Peyer's patch (tissue), 4 donors: ENCODE measurements at places on chromosomes 2 and 18.
A peak's percentile ranks its signal among the peaks of the same experiment; 100 is the strongest.

DNA sequence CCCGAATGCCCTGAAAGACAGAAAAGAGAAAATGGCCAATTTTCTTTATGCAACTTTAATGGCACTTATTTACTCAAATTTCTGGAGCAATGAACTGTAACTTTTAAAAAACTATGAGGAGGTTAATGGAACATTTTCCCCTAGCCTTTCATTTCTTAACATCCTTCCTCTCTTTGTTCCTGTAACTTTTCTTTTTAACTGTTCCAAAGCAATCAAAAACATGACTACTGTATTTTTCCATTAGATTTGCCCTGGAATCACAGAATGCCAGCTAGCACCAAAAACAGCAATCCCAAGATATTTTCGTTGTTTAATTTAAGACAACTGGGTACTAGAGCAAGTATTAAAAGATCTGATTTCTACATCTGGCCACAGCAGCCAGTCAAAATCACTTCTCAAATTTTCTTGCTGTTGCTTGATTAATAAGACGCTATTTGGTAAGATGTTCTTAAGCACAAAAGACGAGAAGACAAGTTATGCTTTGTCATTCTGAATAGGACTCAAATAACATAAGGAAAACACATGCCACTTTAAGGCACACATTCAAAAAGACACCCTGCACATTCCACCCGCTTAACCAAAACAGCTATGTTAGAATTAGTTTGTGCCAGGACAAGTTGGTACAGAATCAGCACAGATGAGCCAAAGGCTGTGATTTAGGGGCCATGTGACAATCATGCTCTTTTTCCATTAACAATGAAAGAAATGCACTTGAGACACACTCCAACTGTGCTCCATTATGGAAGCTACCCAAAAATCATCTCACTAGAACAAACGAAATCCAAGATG, 3.6 kb downstream of the STARD7 start:
- H3K27ac ChIP-seq: peak overlapping the region; percentile 68
- H3K36me3 ChIP-seq: no peaks in the 10 kb centered on the region
- H3K27me3 ChIP-seq: no peaks in the 10 kb centered on the region
- DNase-seq: no peak

DNA sequence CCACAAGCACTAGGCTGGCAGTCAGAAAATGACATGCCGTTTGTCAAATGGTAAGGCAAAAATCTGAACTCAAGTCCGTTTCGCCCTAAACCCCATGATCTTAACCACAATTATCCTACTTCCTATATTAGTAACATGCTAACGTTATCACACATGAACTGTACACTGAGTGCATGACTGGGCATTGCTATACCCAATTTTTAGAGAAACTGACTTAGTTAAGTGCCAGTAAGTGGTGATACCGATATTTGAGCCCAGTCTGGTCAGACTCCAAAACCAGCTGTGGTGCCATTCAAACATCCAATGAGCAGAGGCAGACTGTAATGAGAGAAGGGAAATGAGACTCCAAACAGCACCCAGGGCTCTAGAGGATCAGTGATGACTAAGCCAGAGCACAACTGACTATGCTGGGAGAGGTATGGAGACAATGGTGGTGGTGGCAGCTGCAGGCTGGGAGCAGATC, 311.7 kb upstream of the PKDCC start:
- H3K4me3 ChIP-seq: no peak overlapping the region
- no peaks in the 10 kb centered on the region for H3K27me3 ChIP-seq
- no peak overlapping the region for H3K27ac ChIP-seq
- no peaks in the 10 kb centered on the region for H3K4me1 ChIP-seq
- DNase-seq: no peak

DNA sequence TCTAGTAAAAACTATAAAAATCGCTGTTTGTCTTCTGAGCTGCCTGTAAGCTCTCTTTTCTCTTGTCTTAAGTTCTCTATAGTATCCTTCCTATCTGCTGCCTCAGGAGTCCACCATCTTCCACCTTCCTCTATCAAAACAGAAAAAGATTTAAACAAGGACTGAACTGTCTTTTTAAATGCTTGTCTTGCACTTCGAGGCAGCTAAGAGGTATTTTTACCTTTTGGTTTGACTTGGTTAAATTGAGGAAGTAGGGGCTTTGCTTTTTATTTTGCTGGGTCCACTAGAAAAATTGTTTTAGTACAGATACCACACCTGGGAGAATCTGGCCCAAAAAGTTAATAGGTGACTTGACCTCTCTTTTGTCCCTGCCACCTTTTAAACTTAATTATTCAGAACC, 12.2 kb downstream of the SESTD1 start:
- H3K36me3 ChIP-seq: no peaks in the 10 kb centered on the region
- H3K4me3 ChIP-seq: no peak overlapping the region
- no peaks in the 10 kb centered on the region for H3K4me1 ChIP-seq
- DNase-seq: no peak

GRCh38 chr2:74572178-74572925, 17.8 kb downstream of the DOK1 start:
- H3K4me3 ChIP-seq: no peak overlapping the region
- no peaks in the 10 kb centered on the region for H3K4me1 ChIP-seq
- DNase-seq: no peak
- H3K27me3 ChIP-seq: no peaks in the 10 kb centered on the region
- no peak overlapping the region for H3K27ac ChIP-seq

- H3K4me3 ChIP-seq: no peak overlapping the region
- no peaks in the 10 kb centered on the region for H3K36me3 ChIP-seq
- H3K4me1 ChIP-seq: no peaks in the 10 kb centered on the region
- no peak overlapping the region for H3K27ac ChIP-seq
- H3K27me3 ChIP-seq: no peaks in the 10 kb centered on the region
- no peak for DNase-seq
These were observed 221.4 kb upstream of the TFPI start for GRCh38 chr2:187775651-187776050.

DNA sequence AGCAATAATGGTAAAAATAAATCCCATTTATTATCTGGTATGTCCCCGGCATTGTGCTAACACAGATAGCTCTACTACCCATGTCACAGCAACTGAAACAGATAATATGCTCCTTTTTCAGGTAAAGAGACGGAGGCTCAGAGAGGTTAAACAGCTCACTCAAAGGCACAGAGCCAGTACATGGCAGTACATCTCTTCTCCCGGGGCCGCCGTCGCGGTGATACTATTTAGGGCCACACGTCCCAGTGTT, 693 bp upstream of the PDK1 start:
- peaks cover 8% of the 10 kb centered on the region for H3K4me1 ChIP-seq
- no peaks in the 10 kb centered on the region for H3K27me3 ChIP-seq
- peak overlapping the region; percentile 86 for H3K27ac ChIP-seq
- H3K4me3 ChIP-seq: peak overlapping the region; percentile 91
- H3K36me3 ChIP-seq: no peaks in the 10 kb centered on the region

- no peak overlapping the region for H3K4me3 ChIP-seq
- peaks cover 4% of the 10 kb centered on the region for H3K4me1 ChIP-seq
- no peak overlapping the region for H3K27ac ChIP-seq
- no peaks in the 10 kb centered on the region for H3K27me3 ChIP-seq
- no peaks in the 10 kb centered on the region for H3K36me3 ChIP-seq
These were observed 199.1 kb downstream of the GLI2 start for GRCh38 chr2:120934574-120935338.

DNA sequence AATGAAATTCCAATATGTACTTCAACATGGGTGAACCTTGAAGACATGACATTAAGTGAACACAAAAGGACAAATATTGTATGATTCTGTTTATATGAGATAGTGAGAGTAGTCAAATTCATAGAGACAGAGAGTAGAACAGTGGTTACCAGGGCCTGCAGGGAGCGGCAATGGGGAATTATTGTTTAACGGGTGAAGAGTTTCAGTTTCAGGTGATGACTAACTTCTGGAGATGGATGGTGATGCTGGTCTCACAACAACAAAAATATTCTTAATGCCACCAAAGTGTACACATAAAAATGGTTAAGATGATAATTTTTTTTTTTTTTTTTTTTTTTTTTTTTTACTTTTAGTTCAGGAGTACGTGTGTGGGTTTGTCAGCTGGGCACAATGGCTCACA, 109.4 kb upstream of the TMEM200C start:
- H3K27ac ChIP-seq: no peak overlapping the region
- H3K36me3 ChIP-seq: no peaks in the 10 kb centered on the region
- no peak for DNase-seq
- H3K4me1 ChIP-seq: no peaks in the 10 kb centered on the region

DNA sequence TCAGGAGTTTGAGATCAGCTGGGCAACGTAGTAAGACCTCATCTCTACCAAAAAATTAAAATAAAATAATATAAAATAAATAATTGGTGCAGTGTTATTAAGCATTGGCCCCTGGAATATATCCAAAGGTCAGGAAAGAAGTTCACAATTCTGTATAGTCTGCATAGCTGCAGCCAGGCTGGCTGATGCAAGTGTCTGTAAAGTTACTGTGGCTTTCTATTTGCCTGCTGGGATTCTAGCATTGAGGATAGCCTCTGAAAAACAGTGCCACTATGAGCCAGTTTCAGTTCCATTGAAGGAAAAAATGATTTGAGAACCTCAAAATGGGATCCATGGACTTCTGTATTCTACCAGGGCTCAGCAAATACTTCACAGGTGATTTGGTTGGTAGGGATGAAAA, 208.6 kb downstream of the PARD3B start:
- H3K27ac ChIP-seq: no peak overlapping the region
- H3K4me1 ChIP-seq: no peaks in the 10 kb centered on the region
- no peak for DNase-seq

DNA sequence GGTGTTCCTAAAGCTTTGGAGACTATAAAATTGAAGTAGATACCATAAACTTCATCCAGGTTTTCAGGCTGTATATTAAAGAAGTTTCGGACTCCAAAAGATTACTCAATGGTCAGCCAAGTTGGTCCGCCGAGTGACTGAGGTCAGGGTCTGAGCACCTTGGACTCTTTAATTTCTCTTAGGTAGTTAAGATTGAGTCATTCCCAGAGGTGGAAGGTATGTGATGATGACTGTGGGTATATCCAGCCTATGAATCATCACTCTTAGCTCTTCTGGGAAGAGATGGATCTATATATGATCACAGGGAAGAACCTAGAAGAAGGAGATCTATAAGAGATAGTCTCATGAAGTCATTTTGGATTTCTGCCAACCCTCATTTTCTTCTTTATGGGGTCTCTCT, 3.3 kb downstream of the ITGA6 start:
- no peaks in the 10 kb centered on the region for H3K27me3 ChIP-seq
- H3K27ac ChIP-seq: peak overlapping the region; percentile 91
- no peak for DNase-seq
- no peaks in the 10 kb centered on the region for H3K36me3 ChIP-seq
- peaks cover 37% of the 10 kb centered on the region for H3K4me1 ChIP-seq

GRCh38 chr2:175030380-175031271, 25.4 kb upstream of the CHN1 start:
- H3K4me1 ChIP-seq: no peaks in the 10 kb centered on the region
- no peak for DNase-seq
- H3K36me3 ChIP-seq: no peaks in the 10 kb centered on the region
- no peaks in the 10 kb centered on the region for H3K27me3 ChIP-seq
- H3K27ac ChIP-seq: no peak overlapping the region

DNA sequence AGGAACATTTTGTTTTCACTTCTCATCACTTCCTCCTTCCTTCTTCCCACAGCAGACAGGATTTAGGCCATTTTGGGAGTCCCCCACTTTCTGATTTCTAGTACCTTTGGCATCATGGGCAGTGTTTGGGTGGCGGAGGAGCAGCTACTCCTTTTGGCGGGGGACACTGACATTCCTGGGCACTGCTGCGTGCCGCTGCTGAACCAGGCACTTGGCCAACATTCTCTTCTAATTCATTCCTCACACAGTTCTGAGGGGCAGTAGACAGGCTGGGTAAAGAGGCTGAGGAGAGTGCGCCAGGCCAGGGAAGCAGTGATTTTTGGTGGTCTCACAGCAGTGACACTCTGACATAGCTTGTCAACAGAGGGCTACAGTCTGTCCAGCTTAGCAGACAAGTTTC, 270.2 kb downstream of the LOXHD1 start:
- H3K36me3 ChIP-seq: no peaks in the 10 kb centered on the region
- no peak for DNase-seq
- no peak overlapping the region for H3K4me3 ChIP-seq
- no peaks in the 10 kb centered on the region for H3K27me3 ChIP-seq

DNA sequence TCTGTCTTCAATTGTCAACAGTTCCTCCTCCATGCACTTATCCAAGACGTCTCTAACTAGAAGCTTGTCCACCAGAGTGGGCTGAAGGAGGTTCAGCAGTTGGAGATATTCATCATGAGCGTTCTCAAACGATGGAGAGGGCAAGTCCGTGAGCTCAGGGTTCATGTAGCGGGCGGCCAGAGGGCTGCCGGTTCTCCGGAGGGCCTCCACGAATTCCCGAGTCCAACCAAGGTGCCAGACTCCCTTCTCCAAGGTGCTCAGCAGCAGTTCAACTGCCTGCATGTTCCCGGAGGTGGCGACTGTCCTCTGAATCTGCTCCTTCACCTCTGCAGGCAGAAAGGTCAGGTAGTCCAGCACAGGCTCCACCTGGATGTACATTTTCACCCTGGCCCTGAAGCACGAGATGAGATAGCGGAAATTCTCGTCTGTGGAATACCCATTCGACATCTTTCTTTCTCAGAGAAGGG, 590 bp downstream of the IFIH1 start:
- H3K27ac ChIP-seq: peak overlapping the region; percentile 94
- H3K4me1 ChIP-seq: no peaks in the 10 kb centered on the region
- H3K4me3 ChIP-seq: peak overlapping the region; percentile 90
- peak; percentile 66 for DNase-seq
- no peaks in the 10 kb centered on the region for H3K36me3 ChIP-seq

DNA sequence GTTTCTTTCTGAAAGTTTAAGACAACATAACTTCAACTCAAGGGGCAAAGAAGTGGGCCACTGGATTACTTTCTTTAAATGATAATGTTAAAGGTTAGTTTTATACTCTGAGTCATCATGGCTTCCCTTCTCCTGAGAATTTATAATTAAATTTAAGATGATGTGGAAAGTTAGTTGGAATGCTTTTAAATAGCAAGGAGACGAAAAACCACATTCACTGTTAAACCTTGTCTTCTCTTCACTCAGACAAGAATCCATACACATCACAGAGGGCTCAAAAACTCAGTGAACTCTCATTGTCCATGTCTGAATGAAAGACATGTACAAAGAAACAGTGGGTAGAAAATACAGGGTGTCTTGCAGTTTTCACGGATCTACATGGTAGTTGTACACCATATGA, 65.6 kb downstream of the COL5A2 start:
- no peaks in the 10 kb centered on the region for H3K4me1 ChIP-seq
- no peaks in the 10 kb centered on the region for H3K36me3 ChIP-seq

DNA sequence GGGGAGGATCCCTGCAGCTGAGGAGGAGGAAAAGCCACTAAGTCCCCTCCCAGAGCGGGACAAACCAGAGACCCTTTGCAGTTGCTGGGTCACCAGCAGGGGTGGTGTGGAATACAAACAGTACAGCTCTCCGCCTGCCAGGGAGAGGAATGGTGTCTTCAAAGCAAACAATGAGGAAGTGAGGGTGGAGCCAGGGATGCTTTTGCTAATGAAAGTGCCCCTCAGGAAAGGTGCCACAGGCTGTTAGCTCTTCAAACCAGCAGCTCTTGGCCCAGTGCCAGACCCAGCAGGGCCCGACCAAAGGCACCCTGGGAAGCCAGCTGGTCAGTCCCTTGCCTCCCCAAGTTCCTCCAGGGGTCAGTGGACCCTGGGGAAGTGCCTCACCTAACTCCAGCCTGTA, 102.8 kb downstream of the HIBCH start:
- H3K36me3 ChIP-seq: no peaks in the 10 kb centered on the region
- peak; percentile 56 for DNase-seq
- H3K4me3 ChIP-seq: no peak overlapping the region
- no peaks in the 10 kb centered on the region for H3K4me1 ChIP-seq
- no peaks in the 10 kb centered on the region for H3K27me3 ChIP-seq
- H3K27ac ChIP-seq: no peak overlapping the region
